CD4-positive, alpha-beta T cell (primary cell): ENCODE measurements at places on chromosomes 7 and 10. TPM values are rescaled to one million over a fixed set of nuclear protein-coding genes. Genes with fewer than 3 reads are reported as not detected.

Gene SEPTIN14
- not detected for total RNA-seq

- no peak for DNase-seq
Measured at GRCh38 chr10:49571388-49571787, 32.5 kb upstream of the ERCC6 start.

DNA sequence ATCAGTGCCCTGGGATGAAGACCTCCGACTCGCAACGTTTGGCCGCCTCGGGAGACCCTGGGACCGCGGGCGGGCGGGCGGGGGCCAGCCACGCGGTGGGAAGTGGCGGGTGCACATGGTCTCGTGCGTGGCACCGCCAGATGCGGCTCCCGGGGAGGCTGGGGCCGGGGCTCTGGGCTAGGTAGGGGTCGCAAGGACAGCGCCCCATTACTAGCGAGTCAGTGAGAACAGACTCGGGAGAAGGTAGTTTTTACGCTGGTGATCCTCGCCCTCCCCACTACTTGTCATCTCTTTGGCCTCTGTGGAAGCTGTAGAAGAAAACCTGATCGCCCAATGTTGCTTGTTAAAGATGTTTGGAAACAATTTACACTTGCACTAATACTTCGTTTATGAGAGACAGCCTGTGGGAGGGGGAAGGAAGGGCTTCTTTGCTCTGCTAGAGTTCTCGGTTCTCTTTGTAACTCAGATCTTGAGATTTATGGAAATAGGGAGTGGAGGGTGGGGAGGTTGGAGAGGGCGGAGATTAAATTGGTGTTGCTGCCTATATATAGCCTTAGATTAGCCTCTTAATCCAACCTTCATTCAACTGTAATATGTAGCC is 591 bp downstream of the BZW2 start:
- DNase-seq: no peak

GRCh38 chr10:131444862-131445461 is 133.4 kb upstream of the TCERG1L start:
- DNase-seq: no peak

DNA sequence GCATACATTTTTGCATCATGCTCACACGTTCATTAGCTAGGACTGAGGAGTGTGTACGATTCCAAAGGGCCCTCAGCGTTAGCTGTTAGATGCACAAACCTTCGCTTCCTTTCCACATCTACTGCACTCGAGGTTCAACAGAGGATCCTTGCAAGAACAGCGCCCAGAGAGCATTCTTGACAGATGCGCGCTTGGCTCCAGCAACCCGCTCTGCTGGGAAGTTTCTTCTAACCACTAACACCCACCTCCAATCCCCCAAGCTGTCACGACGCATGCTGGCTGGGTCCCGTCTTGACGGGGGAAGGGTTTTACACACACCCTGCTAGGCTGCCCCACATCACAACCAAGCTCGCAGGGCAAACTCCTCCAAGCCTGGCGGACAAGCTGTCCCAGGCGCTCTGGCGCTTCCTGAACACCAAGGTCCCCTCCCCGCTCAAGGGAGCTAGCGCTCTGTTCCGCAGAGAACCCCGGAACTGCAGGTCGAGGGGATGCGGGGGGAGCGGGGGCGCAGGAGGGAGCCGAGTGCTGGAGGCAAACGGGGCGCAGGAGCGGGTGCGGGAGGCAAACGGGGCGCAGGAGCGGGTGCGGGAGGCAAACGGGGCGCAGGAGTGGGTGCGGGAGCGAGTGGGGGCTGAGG is 653 bp upstream of the ADRB1 start:
- peak; percentile 8 for DNase-seq
